ENCODE measurements at places on chromosomes 12 and 14.
A peak's percentile ranks its signal among the peaks of the same experiment; 100 is the strongest.

GRCh38 chr14:24130380-24130716 is at the start of gene FITM1:
Gene FITM1, plus strand, starts transcription at chr14:24130659. Its CDS starts 905 bp downstream, at chr14:24131564.
- no peak for DNase-seq

- DNase-seq, result no peak
Measured at GRCh38 chr14:51428981-51429380, 188.9 kb downstream of the TMX1 start.

- peak; percentile 71 for DNase-seq
Measured at GRCh38 chr12:124940393-124941169, 26.1 kb upstream of the UBC start.

- no peak for DNase-seq
Measured at GRCh38 chr12:68880660-68881325, 52.2 kb downstream of the CPM start.

DNA sequence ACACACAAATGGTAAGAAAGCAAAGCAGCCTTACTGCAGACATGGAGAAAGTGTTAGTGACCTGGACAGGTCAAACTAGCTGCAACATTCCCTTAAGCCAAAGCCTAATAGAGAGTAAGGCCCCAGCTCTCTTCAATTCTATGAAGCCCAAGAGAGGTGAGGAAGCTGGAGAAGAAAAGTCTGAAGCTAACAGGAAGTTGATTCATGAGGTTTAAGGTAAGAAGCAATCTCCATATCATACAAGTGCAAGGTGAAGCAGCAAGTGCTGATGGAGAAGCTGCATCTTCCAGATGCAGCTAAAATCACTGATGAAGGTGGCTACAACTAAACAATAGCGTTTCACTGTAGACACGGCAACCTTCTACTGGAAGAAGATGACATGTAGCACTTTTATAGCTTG is 53.5 kb downstream of the PPP1R12A start:
- no peak for DNase-seq
